ENCODE measurements at places on chromosomes 2 and 18.

- DNase-seq = no peak
Observed at GRCh38 chr2:208034503-208035140, 9.3 kb upstream of the PLEKHM3 start.

DNA sequence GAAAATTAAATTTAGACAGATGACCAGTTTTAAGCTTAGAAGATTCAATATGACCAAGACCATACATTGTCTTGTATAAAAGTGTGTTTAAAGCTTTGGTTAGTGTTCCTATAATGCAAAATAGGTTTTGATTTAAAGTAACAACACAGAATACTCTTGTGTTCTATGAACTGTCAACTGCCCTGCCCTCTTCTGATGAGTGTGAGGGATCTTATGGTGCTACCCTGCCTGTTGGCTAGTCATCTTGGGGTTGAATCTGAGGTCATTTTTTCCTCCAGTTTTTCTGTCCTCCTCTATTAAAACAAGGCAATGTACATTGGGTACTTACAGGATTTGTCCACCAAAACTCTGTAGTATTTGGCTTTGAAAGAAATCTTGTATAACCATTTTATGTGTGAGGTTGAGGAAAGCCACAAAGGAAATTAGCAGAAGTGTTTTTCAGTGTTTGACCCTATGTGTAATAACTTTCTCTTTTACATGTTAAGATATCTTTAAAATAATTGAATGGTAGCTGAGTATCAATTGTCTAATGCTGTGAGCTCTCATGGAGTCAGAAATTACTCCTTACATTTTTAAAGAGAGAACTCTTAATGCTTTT is 129.1 kb downstream of the SPTBN1 start:
- DNase-seq = no peak

- DNase-seq = no peak
Observed at GRCh38 chr2:98334439-98335078, 11.7 kb upstream of the CNGA3 start.

GRCh38 chr18:66759050-66759828 is 155.3 kb upstream of the CDH19 start:
- no peak for DNase-seq

DNA sequence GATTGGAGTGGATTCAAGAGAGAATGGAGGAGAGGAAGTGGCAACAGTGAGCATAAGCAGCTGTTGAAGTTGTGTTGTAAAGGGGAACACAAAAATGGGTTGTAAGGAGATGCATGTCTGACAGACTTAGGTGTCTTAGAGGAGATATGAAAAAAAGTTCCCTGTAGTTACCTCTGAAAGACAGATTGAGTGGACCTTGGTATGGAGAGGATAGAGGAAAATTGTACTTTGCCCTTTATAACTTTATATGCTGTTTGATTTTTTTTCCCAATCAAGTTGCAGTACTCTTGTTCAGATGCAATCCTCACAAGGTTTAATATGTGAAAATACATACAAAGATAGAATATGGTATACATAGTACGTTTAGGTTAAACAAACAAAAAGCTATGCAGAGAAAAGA is 73.6 kb downstream of the LYPD6B start:
- no peak for DNase-seq

GRCh38 chr18:35159782-35160181 is 81.1 kb upstream of the ZNF397 start:
- no peak for DNase-seq

GRCh38 chr2:24349097-24349496 is 11.2 kb downstream of the ITSN2 start:
- no peak for DNase-seq

GRCh38 chr2:26571316-26571715 is 69.8 kb downstream of the CIB4 start:
- DNase-seq = no peak

GRCh38 chr2:74045454-74045853 is 60.7 kb downstream of the TET3 start:
- no peak for DNase-seq

- DNase-seq = no peak
Observed at GRCh38 chr2:144943293-144943941, 423.5 kb upstream of the ZEB2 start.

- DNase-seq = no peak
Observed at GRCh38 chr2:146982393-146982846, 862.4 kb upstream of the ACVR2A start.

DNA sequence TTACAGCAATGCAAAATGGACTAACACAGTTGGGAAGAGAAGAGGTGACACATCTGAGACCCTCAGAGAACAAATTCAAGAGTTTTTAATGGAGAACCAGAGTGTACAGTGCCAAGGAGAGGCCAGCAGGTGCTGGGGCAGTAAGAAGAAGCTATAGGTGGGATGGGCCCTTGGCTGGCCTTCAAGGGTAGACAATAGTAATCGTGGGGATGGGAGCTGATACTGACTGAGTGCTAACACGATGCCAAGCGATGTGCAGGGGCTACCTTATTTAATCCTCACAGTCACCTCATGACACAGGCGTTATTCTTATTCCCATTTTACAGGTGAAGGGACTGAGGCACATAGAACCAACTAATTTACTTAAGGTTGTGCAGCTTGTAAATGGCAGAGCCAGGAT is 131.9 kb upstream of the ID2 start:
- peak; percentile 16 for DNase-seq

- no peak for DNase-seq
Observed at GRCh38 chr2:226408141-226408540, 391.5 kb downstream of the IRS1 start.

DNA sequence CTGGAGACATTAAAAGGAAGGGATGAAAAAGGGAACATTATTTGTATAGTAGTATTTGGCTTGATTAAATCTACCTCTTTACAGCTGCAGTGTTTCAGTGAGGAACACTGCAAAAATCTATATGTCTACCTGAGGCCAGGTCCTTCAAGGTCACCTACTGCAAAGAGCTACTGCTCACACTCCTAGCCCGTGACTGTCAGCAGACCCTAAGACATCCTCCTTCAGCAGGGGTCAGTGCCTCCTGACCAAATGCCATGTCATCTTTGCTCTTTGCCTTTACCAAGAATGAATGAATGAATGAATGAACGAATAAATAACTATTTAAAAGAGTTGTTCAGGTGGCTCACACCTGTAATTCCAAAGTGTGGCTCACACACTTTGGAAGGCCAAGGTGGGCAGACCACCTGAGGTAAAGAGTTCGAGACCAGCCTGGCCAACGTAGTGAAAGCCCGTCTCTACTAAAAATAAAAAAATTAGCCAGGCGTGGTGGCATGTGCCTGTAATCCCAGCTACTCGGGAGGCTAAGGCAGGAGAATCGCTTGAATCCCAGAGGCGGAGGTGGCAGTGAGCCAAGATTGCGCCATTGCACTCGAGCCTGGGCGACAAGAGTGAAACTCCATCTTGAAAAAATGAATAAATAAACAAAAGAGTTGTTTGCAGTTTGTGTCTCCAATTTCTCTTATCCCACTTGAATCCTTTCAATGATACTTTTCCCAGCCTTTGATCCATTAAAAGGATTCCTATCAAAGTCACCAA is 84.3 kb upstream of the GRB14 start:
- DNase-seq = no peak

DNA sequence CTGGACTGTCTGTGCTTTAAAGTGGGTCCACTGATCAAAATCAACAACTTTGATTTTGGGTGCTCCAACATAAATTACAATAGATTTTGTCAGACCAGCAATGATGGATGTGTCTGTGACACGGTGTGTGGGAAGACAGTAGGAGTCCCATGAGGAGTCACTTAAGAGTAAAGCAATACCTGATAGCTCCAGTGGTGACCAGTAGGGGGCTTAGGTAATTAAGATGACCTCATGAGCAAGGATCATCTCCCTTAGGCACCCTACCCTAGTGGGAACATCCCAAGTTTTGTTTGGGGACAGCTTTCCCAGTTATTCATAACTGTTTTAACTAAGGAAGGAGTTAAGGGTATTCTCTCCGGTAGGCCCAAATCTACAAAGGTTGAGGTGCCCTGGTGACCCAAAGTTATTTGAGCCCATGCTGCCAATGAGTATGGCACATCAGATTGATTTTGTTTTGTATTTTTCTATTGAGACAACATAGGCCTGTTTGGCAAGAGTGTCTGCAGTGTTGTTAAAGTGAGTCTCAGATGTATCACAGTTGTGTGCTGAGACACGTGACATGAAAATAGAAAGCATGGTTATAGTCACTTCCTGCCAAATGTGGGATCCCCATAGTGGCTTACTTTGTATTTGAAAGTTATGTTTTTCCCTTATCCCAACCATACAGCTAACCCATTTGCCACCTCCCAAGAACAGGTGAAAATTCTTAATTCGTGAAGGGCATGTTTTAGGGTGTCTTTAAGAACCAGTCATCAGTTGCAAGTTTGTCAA is 1337.6 kb upstream of the SLC39A10 start:
- DNase-seq = no peak

- DNase-seq = peak; percentile 14
Observed at GRCh38 chr18:75097491-75098225, 111.3 kb downstream of the PTGR3 start.

GRCh38 chr2:32061430-32061829 is 1.9 kb upstream of the SPAST start:
- DNase-seq = no peak

DNA sequence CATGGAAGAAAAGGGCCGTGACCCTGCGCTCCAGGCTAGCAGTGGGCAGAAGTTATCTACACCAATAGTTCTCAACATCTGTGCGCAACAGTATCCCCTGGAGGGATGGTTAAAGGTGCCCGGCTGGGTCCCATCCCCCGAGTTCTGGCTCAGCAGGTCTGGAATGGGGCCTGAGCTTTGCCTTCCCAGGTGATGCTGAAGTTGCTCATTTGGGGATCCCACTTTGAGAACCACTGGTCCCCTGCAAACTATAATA is 31.1 kb downstream of the DNMT3A start:
- DNase-seq = no peak

GRCh38 chr2:155377266-155377680 is 678.8 kb downstream of the KCNJ3 start:
- no peak for DNase-seq

DNA sequence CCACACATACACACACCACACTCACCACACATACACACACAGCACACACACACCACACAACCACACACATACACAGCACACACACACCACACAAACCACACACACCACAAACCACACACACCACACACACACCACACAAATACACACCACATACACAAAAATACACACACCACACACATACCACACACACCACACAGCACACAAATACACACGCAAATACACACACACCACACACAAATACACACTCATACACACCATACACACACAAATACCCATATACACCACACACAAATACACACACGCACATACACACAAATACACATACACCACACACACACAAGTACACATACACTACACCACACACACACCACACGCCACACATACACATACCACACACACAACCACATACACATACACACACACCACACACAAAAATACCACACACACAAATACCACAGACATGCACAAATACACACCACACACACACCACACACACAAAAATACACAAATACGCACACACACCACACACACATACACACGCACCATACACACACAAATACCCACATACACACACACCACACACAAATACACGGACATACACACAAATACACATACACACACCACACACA is 134.6 kb upstream of the TWIST2 start:
- no peak for DNase-seq

DNA sequence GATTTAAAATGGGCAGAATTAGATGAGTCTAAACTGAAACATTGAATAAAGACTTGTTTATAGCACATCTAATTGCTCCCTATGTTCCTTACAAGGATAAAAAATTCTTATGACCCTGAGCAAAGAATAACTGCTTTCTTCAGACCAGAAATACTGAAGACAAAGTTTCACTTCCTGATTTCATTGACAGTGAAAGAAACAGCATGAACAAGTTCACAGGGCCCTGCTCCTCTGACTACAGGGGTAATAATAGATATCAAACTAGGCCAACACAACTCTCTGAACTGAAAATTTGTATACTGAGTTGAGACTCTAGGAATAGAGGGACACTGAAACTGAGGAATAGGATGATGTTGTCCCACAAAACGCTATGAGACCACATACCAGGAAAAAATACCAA is 1383.3 kb upstream of the CDH2 start:
- DNase-seq = no peak

GRCh38 chr2:11872247-11872947 is 126.0 kb downstream of the LPIN1 start:
- DNase-seq = no peak

- no peak for DNase-seq
Observed at GRCh38 chr2:206115026-206115578, 29.1 kb upstream of the INO80D start.

GRCh38 chr2:233012301-233012971 is 620 bp downstream of the NGEF start:
- peak; percentile 76 for DNase-seq

- DNase-seq = no peak
Observed at GRCh38 chr2:128324897-128325410, 6.3 kb upstream of the HS6ST1 start.

- DNase-seq = no peak
Observed at GRCh38 chr2:102289129-102289528, 22.2 kb upstream of the IL1RL1 start.

GRCh38 chr2:238995634-238996033 is 147.7 kb downstream of the TWIST2 start:
- DNase-seq = no peak

DNA sequence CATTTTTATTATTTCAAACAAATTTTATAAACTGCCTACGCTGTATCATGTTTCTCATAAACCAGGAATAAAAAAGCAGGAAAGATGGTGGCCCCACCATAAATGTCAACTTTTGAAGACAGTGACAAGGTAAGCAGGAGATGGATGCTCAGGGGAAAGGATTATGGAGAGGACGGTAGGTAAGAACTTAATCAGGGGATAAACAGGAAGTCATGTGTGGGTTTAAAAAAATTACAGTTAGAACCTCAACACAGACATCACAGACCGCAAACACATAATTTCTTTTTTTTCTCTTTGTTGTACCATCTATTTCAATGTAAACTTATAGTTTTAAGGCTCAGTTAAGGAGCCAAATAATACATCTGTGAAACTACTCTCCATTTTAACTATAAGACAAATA is 575.2 kb upstream of the SLC8A1 start:
- DNase-seq = no peak

DNA sequence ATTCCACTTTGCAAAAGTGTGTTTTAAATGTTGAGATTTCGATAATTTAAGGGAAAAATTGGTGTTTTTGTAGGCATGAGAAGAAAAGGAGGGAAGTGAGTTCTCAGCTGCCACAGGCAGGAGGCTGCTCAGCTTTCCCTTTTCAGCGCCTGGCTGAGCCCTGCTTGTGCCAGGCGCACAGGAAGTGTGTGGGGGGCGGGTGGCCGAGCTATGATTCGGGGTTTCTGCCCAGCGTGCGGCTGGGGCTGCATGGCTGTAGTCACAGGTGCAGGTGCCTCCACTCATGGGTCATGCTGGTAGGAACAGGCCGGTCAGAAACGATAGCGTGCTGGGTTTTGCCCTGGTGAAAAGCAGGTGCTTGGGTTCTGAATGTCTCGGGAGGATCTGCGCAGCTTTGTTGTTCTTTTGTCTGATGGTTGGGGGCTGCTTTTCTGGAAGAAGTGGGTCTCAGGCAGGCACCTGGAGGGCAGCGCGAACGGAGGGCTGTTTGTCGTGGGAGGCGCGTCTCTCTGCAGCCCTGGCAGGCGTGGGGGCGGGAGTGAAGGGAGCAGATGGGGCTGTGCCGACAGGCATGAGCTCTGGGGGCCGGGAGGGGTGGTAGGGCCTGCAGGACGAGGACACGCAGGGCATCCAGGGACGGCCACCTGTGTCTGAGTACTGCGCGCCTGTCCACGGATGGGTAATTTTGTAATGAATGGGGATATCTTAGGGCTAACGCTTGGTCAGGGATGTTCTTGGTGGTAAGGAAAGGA is 2.1 kb downstream of the KCNG2 start:
- no peak for DNase-seq

GRCh38 chr2:207727261-207727660 is 15.8 kb downstream of the CCNYL1 start:
- no peak for DNase-seq

Data from left lobe of liver (tissue), 2 donors.